ENCODE measurements at places on chromosomes 2 and 18. TPM values are rescaled to one million over a fixed set of nuclear protein-coding genes. Genes with fewer than 3 reads are reported as not detected.

- DNase-seq = no peak
Observed at GRCh38 chr2:168216351-168217005, 30.9 kb downstream of the STK39 start.

- no peak for DNase-seq
Observed at GRCh38 chr2:53452957-53453748, 314.5 kb upstream of the CHAC2 start.

GRCh38 chr2:77977471-77978063, 455.4 kb upstream of the LRRTM4 start:
- no peak for DNase-seq

- peak; percentile 1 for DNase-seq
Observed at GRCh38 chr18:59140302-59140885, 710 bp downstream of the SEC11C start.

GRCh38 chr2:223508372-223508771, 93.8 kb downstream of the SCG2 start:
- no peak for DNase-seq

- no peak for DNase-seq
Observed at GRCh38 chr2:10254373-10255188, 48.1 kb upstream of the HPCAL1 start.

- DNase-seq = no peak
Observed at GRCh38 chr2:215723631-215724011, 287.8 kb upstream of the FN1 start.

GRCh38 chr2:134690629-134691215, 28.1 kb downstream of the TMEM163 start:
- DNase-seq = no peak

DNA sequence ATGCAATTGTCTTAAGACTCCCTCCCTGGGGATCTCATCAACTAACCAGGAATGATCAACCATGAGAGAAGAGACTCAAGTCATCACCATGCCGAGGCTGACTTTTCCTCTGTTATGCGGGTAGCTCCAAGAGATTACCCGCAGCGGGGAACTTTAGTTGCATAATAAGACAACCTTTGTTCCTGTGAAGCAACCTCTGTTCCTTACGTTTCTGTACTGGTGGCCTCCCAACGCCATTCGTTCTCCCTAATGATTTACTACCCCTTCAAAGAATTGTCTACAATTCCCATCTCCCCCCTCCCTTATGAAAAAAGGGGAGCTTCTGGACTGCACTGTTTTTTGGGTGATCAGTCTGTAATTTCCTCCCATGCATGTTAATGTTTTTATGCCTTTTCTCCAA, 66.1 kb upstream of the LRPPRC start:
- no peak for DNase-seq

DNA sequence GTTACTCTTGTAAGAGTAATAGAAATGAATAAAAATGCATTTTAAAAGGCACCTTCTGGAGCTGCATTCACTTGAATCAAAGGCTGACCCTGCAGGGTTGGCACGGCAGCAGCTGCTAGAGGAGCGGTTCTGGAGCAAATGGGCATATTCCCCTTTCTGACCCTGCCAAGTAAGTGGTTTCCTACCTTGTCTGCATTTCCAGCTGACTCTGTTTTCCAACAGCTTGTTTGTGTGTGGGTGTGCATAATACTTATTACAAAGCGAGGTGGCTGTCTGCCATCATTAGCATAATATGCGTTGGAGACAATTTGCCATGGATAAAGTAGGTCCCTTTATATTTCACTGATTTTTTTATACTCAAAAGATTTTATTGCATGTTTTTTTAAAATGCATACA, 21.3 kb upstream of the TTN start:
- no peak for DNase-seq

- no peak for DNase-seq
Observed at GRCh38 chr2:198232281-198232680, 427.9 kb downstream of the PLCL1 start.

GRCh38 chr2:65957886-65958285, 477.0 kb upstream of the MEIS1 start:
- DNase-seq = no peak

- DNase-seq = no peak
Observed at GRCh38 chr18:31156821-31157763, 5.6 kb downstream of the DSC1 start.

DNA sequence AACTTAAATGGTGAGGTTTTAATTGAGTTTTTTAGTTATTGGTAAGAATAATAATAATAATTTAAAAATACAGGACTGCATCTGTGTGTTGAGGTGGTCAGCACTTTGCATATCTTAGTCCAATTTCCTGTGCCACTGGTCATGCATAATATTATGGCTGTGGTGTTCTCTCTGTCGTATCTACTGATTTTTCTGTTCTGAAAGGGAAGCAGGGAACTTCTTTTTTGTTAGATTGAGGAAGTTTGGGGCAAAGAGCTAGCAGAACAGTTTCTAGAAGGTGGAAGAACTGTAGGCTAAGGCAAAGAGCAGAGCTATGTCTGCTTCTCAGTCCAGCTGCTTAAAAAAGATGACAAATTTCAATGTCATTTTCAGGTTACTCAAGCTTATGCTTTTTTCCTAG, 74.3 kb downstream of the XRCC5 start:
- DNase-seq = no peak

DNA sequence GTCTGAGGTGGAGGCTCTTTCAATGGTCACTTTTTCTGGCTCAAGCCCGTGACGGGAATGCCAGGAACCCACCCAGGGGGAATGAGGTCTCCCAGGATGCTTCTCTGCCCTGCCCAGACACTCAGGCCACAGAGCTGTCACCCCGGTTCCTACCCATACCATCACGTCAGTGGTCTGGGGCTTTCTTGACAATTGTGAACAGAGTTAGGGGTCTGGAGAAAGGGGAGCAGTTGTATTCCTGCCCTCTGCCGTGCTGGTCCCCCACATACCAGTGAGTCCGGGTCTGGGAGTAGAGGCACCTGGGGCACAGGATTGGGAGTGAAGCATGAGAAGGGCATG, 97.2 kb downstream of the B3GNT2 start:
- DNase-seq = no peak

DNA sequence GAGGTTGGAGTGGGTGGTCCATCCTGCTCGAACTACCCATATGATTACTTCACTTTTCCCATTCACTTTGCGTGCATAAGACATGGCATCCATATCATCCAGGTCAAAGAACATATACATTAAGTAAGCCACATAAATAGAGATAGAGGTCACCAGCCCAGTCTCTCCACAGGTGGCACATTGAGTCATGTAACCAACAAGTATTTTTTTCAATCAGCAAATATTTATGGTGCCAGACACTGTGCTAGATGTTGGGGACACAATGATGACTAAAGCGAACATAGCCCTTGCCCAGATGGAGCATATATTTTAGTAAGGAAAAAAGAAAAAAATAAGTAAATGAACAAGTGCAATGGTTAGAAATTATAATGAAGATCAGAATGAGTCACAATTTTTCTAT, 83.6 kb upstream of the LCLAT1 start:
- DNase-seq = no peak

GRCh38 chr18:13323186-13323585, 104.6 kb downstream of the LDLRAD4 start:
- DNase-seq = no peak

- no peak for DNase-seq
Observed at GRCh38 chr2:194465641-194466040, 1191.4 kb upstream of the SLC39A10 start.

The NEU2 gene
- total RNA-seq = not detected

The STK11IP gene
- 5.6 TPM for total RNA-seq
